ENCODE measurements at places on chromosomes 7 and 10.
A peak's percentile ranks its signal among the peaks of the same experiment; 100 is the strongest.

- DNase-seq: no peak
Observed at GRCh38 chr10:70797840-70798239, 12.7 kb upstream of the TBATA start.

GRCh38 chr10:35369049-35369611, 32.8 kb downstream of the CCNY start:
- no peak for DNase-seq

DNA sequence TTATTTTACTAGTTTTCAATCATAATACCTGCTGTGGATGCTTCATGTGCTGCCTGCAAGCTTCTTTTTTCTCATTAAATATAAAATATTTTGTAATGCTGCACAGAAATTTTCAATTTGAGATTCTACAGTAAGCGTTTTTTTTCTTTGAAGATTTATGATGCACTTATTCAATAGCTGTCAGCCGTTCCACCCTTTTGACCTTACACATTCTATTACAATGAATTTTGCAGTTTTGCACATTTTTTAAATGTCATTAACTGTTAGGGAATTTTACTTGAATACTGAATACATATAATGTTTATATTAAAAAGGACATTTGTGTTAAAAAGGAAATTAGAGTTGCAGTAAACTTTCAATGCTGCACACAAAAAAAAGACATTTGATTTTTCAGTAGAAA, 103.0 kb downstream of the PTEN start:
- no peak for DNase-seq

- DNase-seq: peak; percentile 66
Observed at GRCh38 chr10:103820101-103821062, 35.0 kb downstream of the SH3PXD2A start.

DNA sequence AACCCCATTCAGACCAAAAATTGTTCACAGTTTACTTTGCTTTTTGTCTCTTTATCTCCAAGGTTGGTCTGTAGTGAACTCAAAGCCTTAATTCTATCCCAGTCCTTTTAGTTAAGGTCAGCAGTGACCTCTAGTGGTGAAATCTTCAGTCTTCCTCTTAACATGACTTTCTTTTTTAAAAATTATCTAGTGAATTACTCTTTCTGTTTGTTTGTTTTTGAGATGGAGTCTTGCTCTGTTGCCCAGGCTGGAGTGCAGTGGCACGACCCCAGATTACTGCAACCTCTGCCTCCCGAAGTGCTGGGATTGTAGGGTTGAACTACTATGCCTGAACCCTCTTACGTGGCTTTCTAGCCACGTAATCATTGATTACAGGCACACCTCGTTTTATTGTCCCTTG, 25.0 kb downstream of the ZNF487 start:
- peak; percentile 93 for DNase-seq

DNA sequence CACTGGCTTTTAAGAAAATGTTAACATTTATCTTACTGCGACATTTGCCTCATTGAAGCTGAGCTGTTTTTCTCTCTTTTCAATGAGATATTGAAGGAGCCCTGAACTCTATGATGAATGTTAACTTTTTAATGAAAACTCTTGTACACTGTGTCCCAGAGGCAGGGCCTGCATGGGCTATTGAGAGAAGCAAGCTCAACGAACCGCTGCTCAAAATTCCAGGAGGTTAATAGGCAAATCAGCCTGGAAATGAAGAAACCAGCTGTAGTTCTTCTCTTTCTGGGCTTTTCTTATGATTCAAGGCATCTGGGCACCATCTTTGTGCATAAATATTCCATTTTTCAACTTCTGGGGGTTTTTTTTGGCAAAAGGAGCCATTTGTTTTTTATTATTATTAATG, 168.4 kb upstream of the NPVF start:
- no peak for DNase-seq

GRCh38 chr7:37434529-37434928, 14.1 kb downstream of the ELMO1 start:
- no peak for DNase-seq

- DNase-seq: no peak
Observed at GRCh38 chr10:31974434-31975124, 45.9 kb upstream of the ARHGAP12 start.

DNA sequence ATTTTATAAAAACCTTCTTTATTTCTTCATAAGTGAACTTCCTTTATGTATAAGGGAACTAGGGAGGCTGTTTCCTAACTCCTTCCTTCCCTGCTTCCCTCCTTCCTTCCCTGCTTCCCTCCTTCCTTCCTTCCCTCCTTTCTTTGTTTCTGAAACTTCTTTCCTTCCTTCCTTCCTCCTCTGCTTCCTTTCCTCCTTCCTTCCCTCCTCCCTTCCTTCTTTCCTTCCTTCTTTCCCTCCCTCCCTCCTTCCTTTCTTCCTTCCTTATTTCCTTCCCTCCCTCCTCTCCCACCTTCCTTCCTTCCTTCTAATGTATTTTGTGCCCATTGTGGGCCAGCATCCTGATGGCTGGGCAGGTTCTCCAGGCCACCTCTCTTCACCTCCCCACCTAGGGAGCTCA, 26.8 kb upstream of the UCN3 start:
- no peak for DNase-seq

GRCh38 chr7:25636871-25637283, 408.6 kb upstream of the NPVF start:
- peak; percentile 60 for DNase-seq

DNA sequence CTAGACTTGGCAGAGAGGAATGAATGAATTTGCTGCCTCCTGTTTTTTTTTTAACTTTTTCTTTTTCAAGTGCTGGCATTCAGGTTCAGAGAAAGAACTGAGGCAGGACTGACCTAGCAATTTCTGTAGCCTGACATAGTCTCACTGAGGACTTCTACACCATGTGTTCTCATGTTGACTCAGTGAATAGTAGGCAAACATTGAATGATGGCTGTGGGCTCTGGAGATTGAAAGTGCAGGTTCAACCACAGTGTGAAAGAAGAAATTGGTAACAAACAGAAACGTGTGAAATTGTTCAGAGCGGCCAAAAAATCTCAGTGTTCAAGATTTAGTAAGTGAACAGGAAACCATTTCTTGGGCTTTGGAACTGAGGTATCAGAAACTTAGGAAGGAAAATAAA, 322.4 kb upstream of the GHITM start:
- no peak for DNase-seq

DNA sequence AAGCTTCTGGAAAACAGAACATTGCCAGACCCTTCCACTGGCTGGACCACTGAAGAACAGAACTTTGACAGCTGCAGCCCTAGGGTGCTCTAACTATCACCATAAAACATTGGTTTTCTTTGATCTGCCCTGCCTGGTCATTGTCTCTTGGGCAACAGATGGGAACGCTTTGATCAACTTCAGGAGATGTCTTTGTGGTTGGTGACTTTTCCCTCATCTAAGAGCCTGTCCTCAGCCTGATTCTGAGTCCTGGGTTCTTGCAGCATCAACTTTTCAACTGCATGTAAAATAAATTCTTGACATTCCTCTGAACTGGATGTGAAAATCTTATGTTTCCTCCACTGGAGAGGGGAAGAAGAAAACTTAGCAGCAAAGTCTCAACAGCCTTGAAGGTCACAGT, 53.1 kb upstream of the ZNRF2 start:
- no peak for DNase-seq

DNA sequence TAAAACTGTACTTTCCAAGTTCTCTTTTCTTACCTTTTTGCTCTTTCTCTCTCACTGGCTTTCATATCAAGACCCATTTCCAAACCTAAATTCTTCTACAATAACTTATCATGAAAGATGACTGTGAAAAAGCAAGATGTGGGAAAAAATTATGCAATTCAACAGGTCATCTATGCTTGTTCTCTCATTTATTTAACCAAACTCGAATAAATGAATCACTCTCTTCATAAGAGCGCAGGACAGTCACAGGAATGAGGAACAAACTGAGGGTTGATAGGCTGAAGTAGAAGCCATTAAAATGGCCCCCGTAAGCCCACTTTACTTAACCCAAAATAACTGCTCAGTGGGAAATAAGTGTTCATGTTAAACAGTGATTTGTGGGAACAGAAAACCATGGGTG, 1289.7 kb upstream of the SORCS1 start:
- DNase-seq: no peak

DNA sequence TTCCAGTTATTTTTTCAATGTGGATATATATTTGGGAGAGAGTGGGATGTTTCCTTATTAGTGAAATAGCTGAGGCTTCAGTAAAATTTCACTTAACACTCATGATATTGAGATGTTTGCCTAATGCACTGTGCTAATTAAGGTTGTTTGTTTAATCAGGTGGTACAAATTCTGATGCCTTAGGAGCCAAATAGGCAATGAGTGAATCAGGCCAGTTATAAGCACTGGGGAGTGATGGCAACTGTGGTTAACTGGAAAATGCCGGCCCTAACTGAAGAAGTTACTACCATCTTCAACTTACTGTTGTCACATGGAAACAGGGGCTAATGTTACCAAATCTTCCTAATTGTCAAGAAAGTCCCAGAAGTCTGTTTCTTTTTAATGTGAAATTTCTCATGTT, 32.0 kb downstream of the VCL start:
- DNase-seq: no peak

- DNase-seq: no peak
Observed at GRCh38 chr10:29245476-29245875, 43.4 kb upstream of the LYZL1 start.

DNA sequence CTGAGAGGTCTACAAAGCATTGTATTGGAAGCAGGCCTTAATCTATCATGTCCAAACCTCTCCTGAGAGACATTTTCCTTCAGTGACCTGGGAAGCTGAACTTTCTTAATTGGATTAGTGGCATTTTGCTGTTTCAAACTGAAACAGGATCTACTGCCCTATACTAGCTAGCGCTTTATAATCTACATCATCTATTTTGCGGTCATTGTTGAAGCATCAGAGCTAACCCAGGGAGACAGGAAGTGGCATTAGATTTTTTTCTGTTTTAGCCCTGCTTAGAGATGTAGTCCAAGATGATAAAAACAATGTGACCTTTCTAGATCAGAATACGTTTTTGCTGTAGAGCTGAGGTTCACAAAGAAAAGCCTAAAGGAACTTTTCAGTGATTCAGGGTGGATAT, 147.4 kb upstream of the AGR3 start:
- DNase-seq: no peak

GRCh38 chr7:6338551-6339274, 66.3 kb upstream of the CYTH3 start:
- no peak for DNase-seq

- DNase-seq: no peak
Observed at GRCh38 chr10:110504111-110504735, 6.5 kb downstream of the DUSP5 start.

DNA sequence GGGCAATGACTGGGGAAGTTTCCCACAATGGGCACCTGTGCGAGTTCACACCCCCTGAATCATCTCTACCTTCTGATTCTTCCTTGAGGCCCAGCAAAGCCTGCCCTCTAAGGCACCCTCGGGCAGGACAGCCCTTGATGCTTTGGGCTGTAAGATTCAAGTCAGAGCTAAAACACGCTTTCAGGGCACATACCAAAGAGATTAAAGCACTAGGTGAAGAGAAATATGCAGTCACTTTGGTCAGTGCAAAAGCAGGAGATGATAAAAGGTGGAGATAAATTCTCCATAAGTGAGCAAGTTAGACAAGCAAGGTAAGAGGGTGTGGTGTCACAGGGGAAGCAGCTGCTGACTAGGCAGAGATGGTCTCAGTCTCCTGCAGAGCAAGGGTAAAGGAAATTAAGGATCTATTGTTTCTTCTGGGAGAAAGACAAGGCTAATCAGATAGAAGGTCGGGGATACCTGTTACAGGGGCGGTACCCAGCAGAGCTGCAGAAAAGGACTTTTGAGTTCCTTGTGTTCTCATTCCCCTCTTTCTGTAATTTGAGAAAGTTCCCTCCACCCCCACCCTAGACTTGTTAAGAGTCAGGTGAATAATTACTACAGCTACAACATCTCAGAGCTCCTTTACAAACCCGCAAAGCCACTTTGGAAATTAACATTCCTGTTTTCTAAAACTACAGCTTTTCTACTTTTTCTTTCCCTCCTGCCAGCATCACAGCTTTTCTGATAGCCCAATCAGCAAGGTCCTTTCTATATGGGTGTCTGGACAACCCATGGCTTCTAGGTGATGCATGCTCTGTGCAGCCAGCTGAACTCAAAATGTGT, 26.4 kb downstream of the PDLIM1 start:
- DNase-seq: no peak

DNA sequence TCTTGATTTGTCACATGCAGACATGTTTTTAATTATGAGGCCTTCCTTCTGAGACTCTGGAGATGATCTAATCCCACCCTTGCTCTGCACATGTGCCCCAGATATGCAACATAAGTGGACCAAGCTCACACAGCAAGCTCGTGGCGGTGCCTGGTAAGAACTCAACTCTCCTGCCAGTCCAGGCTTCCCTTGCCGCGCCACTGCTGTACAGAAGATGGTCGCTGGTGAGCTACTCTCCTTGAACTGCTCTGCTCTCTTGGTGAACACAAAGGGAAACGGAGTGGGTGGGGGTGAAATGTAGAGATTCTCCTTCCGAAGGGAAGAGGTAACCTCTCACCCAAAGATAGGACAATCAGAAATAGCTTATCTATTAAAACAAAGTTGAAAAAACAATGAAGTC, 25.7 kb downstream of the MYOF start:
- no peak for DNase-seq

- no peak for DNase-seq
Observed at GRCh38 chr10:43926371-43926770, 277.7 kb upstream of the ZNF32 start.

DNA sequence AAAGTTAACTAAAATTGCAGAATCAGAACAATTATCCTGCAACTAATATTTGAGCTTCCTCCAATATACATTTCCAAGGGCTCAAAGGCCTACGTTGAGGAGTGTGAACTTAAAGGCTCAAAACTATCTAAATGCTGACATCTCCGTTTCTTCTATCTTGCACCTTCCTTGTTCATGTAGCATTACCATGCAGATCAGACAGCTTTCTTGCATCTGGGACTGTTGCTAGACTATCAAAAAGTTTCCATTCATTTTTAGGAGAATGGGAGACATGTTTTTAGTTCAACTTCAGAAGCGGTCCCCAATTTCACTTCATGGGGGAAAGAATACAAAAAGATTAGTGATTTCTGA, 2.9 kb downstream of the ANKRD1 start:
- DNase-seq: no peak

DNA sequence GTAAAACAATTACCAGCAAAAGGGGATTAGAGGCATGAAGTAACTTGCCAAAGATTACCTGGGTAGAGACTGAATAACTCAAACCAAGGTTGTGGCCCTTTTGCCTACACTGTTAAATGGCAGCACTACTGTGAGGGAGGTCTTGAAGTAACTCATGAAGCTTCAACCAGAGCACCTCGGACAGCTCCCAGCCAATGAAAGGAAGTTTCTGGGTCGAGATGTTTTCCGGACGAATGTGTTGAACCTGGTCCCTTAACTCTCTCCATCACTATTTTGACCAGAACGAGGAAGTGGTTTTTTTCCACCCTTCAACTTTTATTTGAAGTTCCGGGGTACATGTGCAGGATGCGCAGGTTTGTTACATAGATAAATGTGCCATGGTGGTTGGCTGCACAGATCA, 133.6 kb upstream of the PRKCQ start:
- no peak for DNase-seq

GRCh38 chr10:5583525-5584175, 58.9 kb downstream of the CALML3 start:
- peak; percentile 91 for DNase-seq

- no peak for DNase-seq
Observed at GRCh38 chr10:59741583-59741982, 11.7 kb downstream of the MRLN start.

Measured in eye (tissue), 1 donor.